Uterine smooth muscle cell (primary cell): ENCODE measurements at places on chromosomes 1 and 21. TPM values are rescaled to one million over a fixed set of nuclear protein-coding genes. Genes with fewer than 3 reads are reported as not detected.

OR10Z1 gene
- under 0.01 and 0.22 TPM in 2 replicates for total RNA-seq

FCER1A gene
- total RNA-seq: not detected in 2 replicates

MROH7 gene
- total RNA-seq: 0.11 and 0.12 TPM in 2 replicates

INTS11 gene
- 56.2 and 67.3 TPM in 2 replicates for total RNA-seq

JAM2 gene
- 1.00 TPM in 2 replicates for total RNA-seq

PCSK9 gene
- total RNA-seq: 0.11 and 1.1 TPM in 2 replicates

CD84 gene
- total RNA-seq: not detected in 2 replicates

AMY2A gene
- not detected in 2 replicates for total RNA-seq

ASCL5 gene
- total RNA-seq: not detected in 2 replicates

NECTIN4 gene
- 0.11 and 0.25 TPM in 2 replicates for total RNA-seq
